ENCODE measurements at places on chromosomes 11 and 22.

DNA sequence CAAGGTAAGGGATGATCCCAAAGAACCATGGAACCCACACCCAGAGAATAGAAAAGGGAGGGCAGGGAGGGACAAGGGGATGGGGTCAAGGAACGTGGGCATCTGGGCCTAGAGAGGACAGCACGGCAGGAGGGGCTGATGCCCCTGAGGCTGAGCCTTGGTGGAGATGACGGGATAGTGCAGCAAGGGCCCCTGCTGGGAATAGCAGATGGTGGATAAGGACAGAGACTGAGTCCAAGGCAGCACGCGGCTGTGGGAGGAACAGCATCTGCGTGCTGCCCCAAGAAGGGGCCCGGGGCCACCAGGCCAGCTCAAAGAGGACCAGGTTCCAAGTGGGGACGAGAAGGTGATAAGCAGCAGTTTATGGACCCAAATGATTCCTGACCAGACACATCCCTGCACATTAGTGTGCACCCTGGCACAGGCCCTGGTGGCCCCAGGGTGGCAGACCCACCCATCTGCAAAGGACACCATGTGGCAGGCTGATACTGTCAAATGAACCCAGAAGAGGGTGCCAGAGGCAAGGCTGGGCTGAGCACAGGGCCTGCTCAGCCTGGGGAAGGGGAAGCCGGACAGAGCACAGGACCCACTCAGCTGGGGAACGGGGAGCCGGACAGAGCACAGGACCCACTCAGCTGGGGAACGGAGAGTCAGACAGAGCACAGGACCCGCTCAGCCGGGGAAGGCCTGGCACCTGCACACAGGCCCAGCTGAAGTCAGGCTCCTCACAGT lies 12.8 kb upstream of the TESMIN start:
- no peak for DNase-seq

DNA sequence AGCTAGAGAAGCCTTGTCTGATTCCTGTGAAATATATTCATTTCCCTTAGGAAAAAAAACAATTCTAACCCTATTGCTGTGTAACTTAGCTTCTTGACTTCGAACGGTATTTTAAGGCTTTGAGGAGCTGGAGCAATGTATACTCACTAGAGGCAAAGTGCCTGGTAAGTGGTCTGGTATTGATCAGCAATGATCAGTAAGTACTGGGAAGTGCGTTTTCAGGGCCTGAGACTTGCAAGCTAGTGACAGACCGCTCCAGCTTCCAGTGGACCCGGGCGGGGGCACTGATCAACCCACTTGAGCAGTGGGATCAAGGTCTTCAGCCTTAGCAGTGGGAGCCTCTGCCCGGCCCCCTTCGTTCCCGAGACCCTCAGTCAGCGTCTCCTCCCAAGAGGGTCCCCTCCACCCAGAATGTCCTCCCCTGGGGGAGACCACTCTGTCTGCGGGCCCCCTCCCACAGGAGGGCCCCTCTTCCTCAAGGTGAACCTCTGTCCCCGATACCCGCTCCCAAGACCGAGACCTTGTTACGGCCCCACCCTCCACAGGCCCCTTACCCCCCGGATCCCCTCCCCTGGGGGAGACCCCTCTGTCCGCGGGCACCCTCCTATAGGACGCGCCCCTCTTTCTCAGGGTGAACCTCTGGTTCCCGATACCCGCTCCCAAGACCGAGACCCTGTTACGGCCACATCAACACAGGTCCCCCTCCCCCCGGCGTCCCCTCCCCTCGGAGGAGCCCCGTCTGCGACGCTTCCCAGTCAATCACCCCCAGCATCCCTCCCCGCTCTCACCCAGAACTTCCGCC lies 452 bp upstream of the ATXN10 start:
- no peak for DNase-seq

GRCh38 chr11:115564851-115565250 lies 60.6 kb upstream of the CADM1 start:
- no peak for DNase-seq

GRCh38 chr22:39663751-39664150 lies 93.2 kb downstream of the CACNA1I start:
- no peak for DNase-seq
